ENCODE measurements at places on chromosomes 4 and X. TPM values are rescaled to one million over a fixed set of nuclear protein-coding genes. Genes with fewer than 3 reads are reported as not detected.
A peak's percentile ranks its signal among the peaks of the same experiment; 100 is the strongest.

Gene UGT2A1
- total RNA-seq, result not detected

Gene ARMCX1
- 17.9 TPM for total RNA-seq

Gene CXCL10
- 12.9 TPM for total RNA-seq

Gene ARMCX2
- total RNA-seq, result 96.5 TPM

DNA sequence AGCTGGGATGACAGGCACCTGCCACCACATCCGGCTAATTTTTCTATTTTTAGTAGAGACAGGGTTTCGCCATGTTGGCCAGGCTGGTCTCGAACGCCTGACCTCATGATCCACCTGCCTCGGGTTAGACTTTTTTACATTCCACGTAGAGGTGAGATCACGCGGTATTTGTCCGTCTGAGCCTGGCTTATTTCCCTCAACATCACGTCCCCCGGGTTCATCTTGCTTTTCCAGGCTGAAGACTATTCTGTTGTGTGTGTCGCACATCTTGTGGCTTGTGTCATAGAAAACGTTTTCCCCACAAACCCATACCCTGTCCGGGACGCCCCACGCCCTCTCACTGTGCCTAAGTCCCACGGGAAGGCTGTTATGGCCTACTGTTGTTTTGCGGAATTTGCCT lies 185.3 kb downstream of the CRLF2 start:
- H3K27ac ChIP-seq, result no peak overlapping the region
- no peaks in the 10 kb centered on the region for H3K4me1 ChIP-seq
- DNase-seq, result no peak
- no peaks in the 10 kb centered on the region for H3K36me3 ChIP-seq
- no peaks in the 10 kb centered on the region for H3K27me3 ChIP-seq

- no peaks in the 10 kb centered on the region for H3K27me3 ChIP-seq
- H3K27ac ChIP-seq, result no peak overlapping the region
- H3K4me1 ChIP-seq, result no peaks in the 10 kb centered on the region
Measured at GRCh38 chr4:102263024-102263787, 82.1 kb downstream of the SLC39A8 start.

DNA sequence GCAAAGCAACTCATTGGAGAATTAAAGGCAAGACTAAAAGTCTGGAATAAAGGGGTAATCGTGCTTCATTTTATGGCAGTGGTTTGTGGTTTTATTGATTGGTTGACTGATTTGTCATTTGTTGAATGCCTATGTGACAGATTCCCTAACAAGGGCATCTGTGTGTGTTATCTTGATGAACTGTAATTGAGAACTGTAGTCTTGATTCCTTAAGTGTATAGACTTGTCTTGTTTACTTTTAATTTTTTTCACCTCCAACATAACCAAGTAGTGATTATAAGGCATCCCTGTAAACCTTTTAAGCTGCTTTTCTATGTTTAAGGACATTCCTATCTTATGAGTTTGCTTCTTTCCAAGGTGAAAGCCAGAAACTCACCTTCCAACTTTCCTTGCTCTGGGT lies 216.0 kb upstream of the TAPT1 start:
- H3K4me3 ChIP-seq, result no peak overlapping the region
- peak; percentile 7 for DNase-seq
- no peaks in the 10 kb centered on the region for H3K27me3 ChIP-seq
- H3K27ac ChIP-seq, result no peak overlapping the region
